ENCODE measurements at places on chromosomes 1 and 21. TPM values are rescaled to one million over a fixed set of nuclear protein-coding genes. Genes with fewer than 3 reads are reported as not detected.

DNA sequence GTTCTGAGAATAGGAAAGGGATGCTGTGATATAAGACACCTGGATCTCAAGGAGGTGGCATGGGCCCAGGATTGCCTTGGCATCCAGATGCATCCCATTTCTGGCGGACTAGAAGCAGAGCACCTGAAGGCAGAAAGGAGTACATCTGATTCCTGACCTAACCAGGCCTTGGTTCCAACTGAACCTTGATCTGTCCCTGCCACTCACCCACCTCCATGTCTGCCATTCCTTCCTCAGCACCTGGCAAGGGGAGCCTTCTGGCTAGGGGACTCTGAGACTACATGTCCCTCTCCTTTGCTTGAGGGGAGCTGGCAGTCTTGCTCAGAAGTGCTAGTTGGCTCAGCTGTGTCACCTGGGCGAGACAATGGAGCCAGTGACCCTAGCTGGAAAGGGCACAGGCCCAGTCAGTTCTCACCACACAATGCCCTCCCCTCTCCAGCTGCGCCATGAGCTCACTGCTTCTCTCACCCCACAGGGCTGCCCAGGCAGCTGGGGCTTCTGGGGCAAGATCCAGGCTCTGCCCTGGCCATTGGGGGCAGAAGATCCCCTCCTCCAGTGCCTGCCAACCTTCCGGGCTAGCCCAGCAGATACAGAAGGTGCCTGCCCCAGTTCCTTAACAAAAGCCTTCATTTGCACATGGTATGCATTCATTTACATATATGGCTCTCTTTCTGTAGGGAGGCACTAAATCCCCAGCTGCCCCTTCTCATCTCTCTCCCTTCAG lies 2.9 kb downstream of the IGSF8 start:
- no peak for DNase-seq

DNA sequence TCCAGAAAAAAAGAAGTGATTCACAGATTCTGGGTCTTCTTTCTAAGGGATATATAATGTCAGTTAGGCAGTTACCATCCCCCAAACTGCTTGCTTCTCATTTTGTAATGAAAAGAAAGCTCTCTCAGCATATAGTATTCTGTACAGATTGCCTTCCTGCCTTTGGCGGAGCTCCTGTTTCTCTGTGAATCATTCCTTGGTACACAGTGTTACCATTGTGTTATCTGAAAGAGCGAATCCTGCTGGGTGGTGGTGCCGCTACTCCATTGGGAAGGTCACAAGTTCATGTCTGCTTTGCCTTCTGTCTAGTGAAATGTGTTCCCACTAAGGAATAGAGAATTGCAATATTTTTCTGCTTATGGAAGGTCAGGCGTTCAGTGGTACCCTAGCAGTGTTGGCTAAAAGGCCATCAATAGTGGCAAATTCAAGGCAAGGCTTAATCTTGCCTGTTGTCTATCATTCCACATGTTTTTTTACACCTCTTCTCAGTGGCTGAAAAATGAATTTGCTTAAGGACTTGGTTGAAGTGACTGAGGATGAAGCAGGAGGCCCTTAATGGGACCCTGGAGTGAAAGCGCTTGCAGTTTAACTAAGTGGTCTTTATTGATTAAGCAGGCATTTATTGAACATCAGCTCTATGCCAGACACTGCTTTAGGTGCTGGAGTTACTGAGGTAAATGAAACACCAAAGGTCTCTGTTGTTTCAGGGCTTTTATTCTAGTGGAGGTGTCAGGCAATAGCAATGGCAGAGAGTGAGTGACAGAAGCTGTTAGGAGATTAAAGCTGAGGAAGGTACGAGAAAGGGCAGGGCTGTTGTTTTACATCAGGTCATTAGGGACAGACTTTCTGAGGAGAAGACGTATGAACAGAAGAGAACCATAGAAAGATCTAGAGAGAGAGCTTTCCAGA lies 186.7 kb downstream of the PDE4B start:
- peak; percentile 45 for DNase-seq

DNA sequence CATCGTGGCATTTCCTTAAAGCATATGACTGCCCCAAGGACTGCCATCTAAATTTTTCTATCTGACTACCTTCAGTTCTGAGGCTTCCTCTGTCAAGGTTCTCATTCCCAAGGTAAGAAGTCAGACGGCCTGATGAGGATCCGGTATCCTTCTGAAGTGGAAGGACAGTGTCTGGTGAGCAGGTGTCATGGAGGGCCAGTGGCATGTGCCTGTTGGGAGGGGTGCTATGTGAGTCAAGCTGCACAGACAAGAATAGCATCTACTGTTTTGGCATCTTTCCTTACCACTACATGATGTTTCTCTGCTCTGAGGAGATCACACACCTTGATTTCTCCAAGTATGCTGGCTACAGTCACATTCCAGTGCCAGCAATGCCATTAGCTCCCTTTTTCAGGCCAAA lies 99.6 kb upstream of the RGS1 start:
- peak; percentile 5 for DNase-seq

DNA sequence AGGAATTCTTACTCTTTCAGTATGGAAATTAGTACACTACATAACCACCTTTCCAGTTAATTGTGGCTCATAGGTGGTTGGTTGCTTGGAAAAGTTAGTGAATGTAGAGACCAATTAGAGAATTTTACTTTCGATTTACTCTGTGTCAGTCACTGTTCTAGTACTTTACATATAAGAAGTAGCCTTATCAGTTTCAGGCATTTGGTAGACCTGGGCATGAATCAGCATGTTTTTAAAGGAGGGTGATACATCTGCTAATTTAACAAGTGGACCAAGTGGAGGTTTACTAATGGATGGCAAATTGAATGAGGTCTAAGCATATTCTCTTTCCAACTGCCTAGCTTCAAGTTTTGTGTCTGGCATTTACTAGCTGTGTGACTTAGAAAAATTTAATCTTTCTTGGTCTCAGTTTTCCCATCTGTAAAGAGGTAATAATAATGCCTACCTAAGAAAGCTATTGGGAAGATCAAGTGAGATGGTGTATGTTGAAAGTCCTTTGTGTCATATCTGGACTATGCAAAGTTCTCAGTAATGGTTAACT lies 1158.6 kb downstream of the PLA2G4A start:
- DNase-seq = peak; percentile 9

The PTPN14 gene
- 157 TPM for total RNA-seq

DNA sequence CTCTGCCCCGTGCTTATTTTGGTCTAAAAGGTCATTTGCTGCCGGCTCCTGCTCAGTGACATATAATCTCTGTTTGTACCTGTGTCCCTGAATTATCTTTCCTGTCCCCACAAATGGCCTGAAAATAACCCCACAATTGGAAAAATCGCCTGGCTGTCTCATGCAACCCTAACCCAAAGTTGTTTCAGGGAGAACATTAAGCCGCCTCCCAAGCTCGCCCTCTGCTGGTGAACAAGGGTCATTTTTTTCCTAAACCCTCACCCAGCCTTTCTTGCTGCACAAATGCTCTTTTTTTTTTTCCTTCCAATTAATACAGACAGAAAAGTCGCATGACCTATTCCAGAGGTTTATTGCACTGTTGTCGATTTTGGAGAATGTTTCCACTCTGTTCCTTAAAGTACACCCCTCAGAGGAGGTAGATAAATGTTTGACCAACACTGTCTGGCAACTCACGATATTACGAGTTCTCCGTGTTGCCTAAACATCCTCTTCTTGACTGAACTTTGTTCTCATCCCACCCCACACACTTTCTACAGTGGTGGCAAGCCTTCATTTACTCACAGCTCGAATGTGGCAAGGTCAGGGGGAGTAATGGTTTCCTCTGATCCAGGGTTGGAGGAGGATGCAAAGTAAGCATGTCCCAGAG lies 148.7 kb downstream of the ZZZ3 start:
- peak; percentile 35 for DNase-seq

DNA sequence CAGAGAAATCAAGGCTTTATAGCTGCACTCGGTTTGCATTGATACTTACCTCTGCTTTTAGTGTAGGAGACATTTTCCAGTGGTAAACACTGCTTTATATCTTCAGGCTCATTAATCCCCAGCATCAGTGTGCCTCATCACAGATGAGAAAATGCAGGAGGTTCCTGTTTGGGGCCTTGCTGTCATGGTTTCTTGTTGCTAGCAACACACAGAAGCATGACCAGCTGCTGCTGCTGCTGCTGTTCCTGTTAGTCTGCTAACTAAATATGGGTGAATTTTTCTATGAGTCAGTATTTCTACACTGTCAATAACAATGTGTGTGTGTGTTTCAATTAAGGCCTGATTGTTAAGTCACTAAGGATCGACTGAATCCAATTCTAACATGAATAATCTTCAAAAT lies 85.8 kb upstream of the RGS1 start:
- DNase-seq = peak; percentile 85

- no peak for DNase-seq
Observed at GRCh38 chr1:169945181-169945580, 51.5 kb upstream of the SCYL3 start.

The OR6N1 gene
- not detected for total RNA-seq

The LRRC7 gene
- total RNA-seq = not detected

DNA sequence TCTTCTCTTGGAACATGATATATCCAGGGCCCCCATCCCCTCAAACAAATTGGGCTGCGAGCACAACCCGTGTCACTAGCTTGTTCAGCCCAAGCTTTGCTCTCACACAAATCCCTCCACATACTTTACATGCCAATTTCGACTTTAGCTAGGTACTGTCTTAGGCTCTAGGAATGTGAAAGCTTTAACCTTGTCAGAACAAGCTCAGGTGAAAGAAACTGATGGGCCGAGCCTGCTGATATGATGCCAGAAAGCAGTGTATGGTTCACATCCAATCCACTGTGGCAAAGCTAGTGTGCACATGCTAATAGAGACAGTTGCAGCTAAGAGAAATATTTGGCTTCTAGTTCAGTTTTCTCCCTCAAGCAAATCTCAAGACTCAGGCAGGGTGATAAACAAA lies 79.5 kb downstream of the TNFSF18 start:
- peak; percentile 96 for DNase-seq

DNA sequence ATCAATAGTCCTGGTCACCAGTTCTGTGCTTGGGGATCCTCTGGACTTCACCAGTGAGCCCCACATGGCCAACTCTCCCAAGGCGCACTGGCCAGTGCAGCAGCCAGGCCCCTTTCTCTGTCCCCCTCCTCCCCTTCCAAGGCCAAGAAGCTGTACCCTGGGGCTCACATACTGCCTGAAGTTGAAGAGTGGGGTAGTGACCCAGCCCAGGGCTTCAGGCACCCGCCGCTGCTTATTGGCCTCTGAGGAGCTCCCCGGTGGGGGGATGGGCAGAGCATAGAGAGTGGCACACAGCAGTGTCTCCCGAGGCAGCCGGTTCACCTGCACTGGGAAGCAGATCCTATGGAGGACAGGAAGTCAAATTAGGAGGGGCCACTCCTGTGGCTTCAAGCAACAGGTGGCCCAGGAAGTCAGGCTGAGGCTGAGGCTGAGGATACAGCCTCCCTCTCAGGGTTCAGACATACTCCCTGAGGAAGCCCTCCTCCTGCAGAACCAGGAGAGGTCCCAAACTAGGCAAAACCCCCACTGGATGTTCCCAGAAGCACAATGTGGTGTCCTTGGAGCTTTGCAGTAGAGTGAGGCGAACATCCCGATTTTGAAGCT lies 38.2 kb upstream of the PPP1R15B start:
- no peak for DNase-seq

DNA sequence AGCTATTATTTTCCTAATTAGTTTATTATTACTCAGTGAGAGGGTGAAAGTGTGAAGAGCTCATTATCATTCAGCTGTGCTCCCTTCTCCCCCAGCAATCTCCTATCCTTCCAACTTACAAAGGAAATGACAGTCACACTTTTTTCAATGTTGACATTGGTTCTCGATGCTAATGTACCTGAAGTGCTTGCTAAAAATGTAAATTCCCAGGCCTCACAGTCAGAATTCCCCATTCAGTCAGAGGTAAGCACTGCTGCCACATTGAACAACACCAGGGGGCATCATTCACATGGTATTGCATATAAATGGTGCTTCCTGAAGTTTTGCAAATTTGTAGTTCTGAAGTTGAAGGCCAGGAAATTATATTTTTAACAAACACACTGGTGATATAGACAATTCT lies 132.7 kb upstream of the FOXD3 start:
- no peak for DNase-seq

DNA sequence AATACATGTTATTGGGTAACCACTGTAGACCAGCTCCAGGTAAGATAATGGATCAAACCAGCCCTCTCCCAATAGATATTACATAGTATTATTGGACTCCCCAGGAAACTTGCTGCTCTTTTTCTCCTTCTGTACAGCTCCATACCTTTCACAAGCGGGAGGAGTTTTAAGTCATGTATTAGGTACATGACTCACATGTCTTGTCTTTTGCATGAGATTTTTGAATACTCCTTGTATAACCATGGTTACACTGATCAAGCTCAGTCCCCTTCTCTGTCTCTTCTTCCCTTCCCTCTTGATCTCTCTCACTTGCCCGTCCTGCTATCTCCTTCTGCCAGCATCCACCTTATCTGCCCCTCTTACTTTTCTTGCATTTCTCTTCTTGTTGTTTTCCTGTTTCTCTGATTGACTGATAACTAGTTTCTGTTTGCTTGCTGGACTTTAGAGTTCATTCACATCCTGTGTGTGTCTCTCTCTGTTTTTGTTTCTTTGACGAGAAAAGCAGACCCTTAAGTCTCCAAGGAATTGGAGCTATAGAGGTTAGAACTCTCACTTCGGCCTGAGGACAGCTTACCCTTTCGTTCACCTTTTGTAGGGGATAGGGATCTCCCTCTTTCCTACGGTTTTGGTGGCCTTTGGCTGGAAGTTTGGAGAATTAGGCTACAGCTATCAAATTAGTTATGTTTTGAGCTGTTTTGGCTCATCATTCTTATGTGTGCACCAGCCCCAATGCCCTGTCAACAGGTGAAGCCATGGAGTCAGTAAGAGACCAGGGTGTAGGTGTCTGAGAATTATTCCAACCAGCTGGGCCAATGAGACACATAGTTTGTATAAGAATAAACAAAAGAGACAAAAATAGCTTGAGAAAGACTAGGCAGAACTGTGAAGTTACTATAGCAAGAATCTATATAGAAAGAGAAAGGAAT lies 49.0 kb upstream of the ASB17 start:
- no peak for DNase-seq

GRCh38 chr1:10610901-10611600 lies 136.3 kb downstream of the PEX14 start:
- no peak for DNase-seq

- DNase-seq = no peak
Observed at GRCh38 chr21:18771845-18772380, 368.3 kb upstream of the TMPRSS15 start.

The ZYG11A gene
- total RNA-seq = 0.16 TPM

The MXRA8 gene
- total RNA-seq = not detected

DNA sequence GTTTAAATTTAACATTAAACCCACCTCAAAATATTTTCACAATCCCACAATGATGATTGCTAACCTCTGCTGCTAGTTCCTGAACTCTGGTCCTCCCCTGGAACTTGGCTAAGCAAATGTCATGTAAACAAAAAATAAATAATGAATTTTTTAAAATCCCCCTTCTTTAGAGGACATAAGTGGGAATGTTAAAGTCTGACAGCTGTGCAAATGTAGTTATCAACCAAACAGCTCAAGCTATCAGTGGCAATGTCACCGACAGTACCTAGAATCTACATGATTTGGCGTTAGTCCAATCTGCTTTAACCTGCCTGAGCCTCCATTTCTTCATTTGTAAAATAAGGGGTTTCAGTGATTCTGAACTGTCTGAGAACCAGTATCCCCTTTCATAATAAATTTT lies 67.7 kb downstream of the GDAP2 start:
- DNase-seq = no peak

- peak; percentile 75 for DNase-seq
Observed at GRCh38 chr21:35145626-35146233, 96.6 kb upstream of the RUNX1 start.

Measured in mammary epithelial cell (primary cell).